Activated CD4-positive, alpha-beta T cell treated with anti-CD3 and anti-CD28 coated beads, Interleukin-2, Interleukin-4, amounts not matched to agents 100 ng/mL and 50 ng/mL, durations not matched to agents 16 hours and 8 hours (primary cell): ENCODE measurements at places on chromosomes 4 and X.

- DNase-seq = no peak
These were observed 117.8 kb downstream of the SCD5 start for GRCh38 chr4:82680834-82681233.

DNA sequence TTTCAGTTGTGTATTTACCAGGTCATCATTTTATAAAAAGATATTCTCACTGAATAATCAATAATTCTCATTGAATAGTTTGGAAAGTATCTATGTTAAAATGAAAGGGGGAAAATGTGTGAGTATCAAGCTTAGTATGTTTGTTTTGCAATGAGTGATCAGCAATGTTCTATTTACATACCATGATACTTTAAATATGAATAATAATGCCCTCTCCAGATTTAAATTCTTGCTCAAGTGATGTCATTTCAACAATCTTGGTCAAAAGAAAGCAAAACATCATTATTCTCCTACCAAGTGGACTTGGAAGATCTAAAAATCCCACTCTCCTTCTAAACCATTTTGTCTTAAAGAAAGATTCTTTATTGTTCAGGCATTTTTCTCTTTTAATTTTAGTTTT, 42.1 kb upstream of the ANKRD50 start:
- no peak for DNase-seq

GRCh38 chrX:148670277-148670676, 169.9 kb downstream of the AFF2 start:
- DNase-seq = no peak

- DNase-seq = no peak
These were observed 113.4 kb upstream of the USP38 start for GRCh38 chr4:143071351-143071750.

DNA sequence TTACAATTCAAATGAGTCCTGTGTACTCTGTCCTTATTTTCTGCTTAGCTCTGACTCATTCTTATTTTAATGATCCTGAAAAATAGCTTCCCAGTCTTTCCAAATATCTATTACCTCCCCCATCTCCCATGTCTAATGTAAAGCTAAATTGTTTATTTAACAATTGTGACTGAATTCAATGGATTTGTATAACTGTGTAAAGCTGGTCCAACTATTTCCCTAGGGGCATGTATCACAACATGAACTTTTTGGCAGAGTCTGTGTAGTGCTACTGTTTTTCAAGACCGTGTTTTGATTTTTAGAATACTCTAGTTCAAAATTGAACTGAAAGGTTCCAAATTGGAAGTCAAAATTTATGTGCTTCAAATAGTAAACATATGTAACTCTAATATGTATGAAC, 67.8 kb downstream of the SPCS3 start:
- no peak for DNase-seq

- no peak for DNase-seq
These were observed 45.7 kb downstream of the GPAT3 start for GRCh38 chr4:83581411-83582288.

DNA sequence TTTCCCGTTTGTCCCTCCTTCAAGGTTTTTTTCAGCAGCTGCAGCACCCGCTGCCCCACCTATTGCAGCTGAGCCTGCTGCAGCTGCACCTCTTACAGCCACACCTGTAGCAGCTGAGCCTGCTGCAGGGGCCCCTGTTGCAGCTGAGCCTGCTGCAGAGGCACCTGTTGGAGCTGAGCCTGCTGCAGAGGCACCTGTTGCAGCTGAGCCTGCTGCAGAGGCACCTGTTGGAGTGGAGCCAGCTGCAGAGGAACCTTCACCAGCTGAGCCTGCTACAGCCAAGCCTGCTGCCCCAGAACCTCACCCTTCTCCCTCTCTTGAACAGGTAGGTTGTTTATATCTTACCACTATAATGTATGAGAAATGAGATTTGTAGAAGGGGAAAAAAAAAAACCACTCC, 4.5 kb downstream of the PRR27 start:
- DNase-seq = no peak

GRCh38 chr4:76210452-76210851, 3.2 kb downstream of the SCARB2 start:
- DNase-seq = no peak

- DNase-seq = no peak
These were observed 8.2 kb downstream of the MTHFD2L start for GRCh38 chr4:74166135-74166534.

GRCh38 chr4:1239950-1240307, 9.0 kb downstream of the CTBP1 start:
- no peak for DNase-seq

DNA sequence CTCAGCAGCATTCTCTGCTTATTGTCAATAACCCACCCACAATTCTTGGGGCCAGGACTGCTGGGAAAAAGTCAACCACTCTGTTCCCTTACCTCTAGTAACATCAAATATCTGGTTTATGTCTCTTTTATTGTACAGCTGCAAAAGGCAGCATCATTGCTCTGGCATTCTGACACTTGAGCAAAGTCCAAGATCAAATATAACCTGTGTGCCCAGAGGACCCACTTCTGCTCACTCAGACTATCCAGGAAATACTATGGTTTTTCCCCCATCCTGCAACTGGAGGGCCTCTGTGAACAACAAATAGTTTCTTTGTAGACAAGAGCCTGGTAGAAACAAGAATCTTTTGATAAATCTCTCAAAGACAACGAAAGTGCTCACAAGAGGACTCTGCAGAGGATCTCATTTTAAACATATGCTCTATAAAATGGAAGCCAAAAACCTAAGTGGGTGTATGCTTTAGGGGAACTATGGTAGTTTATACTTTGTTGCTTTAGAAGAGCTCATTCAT, 154.7 kb downstream of the RAB28 start:
- DNase-seq = no peak

- DNase-seq = no peak
These were observed 18.2 kb upstream of the VCX2 start for GRCh38 chrX:8189096-8189830.

GRCh38 chrX:130669233-130669632, 233.8 kb downstream of the ENOX2 start:
- no peak for DNase-seq
